Osteoblast (primary cell): ENCODE measurements at places on chromosomes 3 and 15.

DNA sequence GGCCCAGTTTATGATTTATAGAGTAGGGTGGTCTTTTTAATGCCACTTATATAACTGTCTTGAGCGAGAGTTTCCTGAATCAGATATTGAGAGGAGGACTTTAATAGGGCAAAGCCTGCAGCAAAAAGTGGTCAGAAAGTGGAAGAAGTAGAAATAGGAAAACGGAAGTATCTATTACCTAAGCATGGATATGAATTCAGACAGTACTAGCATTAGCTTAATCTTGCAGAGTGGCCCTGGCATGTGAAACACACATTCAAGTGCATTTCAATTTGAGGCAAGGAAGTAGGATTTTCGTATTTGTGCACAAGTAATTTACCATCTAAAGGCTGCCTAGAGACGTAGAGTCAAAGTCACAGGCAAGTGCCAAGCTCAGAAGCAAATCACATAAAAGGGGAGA lies 622.3 kb downstream of the DIPK2A start:
- no peak overlapping the region for H3K4me3 ChIP-seq
- no peaks in the 10 kb centered on the region for H3K4me1 ChIP-seq
- no peaks in the 10 kb centered on the region for H3K27me3 ChIP-seq
- no peak overlapping the region for H3K27ac ChIP-seq
- DNase-seq = no peak

- H3K4me3 ChIP-seq = no peak overlapping the region
- H3K4me1 ChIP-seq = peaks cover 7% of the 10 kb centered on the region
- H3K36me3 ChIP-seq = peaks cover 4% of the 10 kb centered on the region
- H3K27me3 ChIP-seq = no peaks in the 10 kb centered on the region
These were observed 8.6 kb upstream of the EBLN2 start for GRCh38 chr3:73052857-73053256.

DNA sequence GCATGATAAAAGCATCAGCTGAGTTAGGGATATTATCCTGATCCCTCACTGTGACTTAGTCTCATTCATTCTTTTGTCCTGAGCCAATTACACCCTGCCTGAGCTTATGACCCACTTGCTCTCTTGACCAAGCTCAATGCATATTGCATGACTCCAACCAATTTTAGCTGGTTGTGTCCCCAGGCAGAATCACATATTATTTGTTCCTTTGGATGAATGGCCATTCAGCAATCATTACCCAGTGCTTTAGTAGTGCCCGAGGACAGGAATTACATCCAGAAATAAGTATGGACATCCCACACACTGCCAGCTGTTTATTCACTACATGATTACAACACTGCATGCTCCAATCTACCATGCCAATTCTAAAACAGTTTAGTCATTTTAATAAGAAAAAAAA lies 322.5 kb downstream of the ZBBX start:
- H3K27ac ChIP-seq = no peak overlapping the region
- DNase-seq = no peak
- H3K4me1 ChIP-seq = no peaks in the 10 kb centered on the region
- H3K4me3 ChIP-seq = no peak overlapping the region
- H3K36me3 ChIP-seq = no peaks in the 10 kb centered on the region
- H3K27me3 ChIP-seq = no peaks in the 10 kb centered on the region

DNA sequence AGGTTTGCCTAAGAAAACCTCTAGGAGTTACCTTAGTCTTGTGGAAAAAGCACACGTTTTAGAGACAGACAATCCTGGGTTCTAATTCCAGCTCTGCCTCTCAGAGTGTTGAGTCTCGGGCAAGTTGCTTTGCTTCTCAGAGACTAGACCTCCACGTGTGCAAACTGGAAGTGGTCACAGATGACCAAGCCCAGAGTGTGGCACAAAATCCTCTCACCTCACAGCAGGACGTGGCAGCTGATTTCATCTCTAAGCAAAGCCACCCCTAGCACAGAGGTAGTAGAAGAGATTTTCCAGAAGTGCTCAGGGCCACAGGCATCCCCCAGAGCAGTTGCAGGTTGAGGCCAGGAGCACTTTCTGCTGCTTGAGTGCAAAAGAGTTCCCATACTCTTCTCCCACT lies 79.2 kb downstream of the CD47 start:
- no peak for DNase-seq
- H3K27ac ChIP-seq = no peak overlapping the region
- peaks cover 18% of the 10 kb centered on the region for H3K4me1 ChIP-seq
- no peaks in the 10 kb centered on the region for H3K36me3 ChIP-seq
- H3K4me3 ChIP-seq = no peak overlapping the region
- peaks cover 14% of the 10 kb centered on the region for H3K27me3 ChIP-seq

- peak overlapping the region; percentile 98 for H3K27ac ChIP-seq
- H3K36me3 ChIP-seq = no peaks in the 10 kb centered on the region
- peak; percentile 97 for DNase-seq
- H3K27me3 ChIP-seq = no peaks in the 10 kb centered on the region
These were observed 554 bp upstream of the GSK3B start for GRCh38 chr3:120094776-120095225.

DNA sequence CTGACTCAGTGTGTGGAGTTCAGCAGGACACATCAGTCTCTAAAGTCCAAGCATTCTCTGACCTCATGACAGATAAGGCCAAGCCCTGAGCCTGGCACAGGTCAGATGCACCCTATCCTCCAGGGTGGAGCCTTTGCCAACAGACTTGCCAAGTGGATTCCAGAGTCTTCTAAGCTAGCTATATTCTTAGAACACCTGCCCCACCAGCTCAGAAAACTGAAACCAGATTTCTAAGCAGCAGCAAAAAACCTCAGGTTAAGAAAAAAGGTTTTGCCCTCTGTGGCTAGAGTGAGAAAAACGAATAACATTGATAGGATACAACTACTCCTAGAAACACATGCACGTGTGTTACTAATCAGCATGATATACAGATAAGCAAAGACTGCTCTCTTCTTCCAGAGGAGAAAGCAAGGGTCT lies 11.6 kb downstream of the RMDN3 start:
- H3K4me3 ChIP-seq = no peak overlapping the region
- peaks cover 24% of the 10 kb centered on the region for H3K4me1 ChIP-seq
- no peaks in the 10 kb centered on the region for H3K27me3 ChIP-seq
- H3K27ac ChIP-seq = peak overlapping the region; percentile 73
- peak; percentile 30 for DNase-seq

DNA sequence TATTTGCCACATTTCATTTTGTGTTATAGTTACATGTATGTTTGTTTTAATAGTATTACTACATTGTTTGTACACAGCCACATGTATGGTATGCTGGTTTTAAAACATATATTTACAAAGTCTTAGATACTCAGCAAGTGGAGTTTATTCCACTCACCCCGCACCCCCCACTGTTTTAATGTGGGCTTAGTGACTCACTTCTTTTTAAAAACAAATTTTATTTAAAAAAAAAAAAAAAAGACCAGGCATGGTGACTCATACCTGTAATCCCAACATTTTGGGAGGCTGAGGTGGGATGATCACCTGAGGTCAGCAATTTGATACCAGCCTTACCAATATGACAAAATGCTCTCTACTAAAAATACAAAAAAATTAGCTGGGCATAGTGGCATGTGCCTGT lies 26.9 kb upstream of the TJP1 start:
- H3K4me3 ChIP-seq = no peak overlapping the region
- H3K4me1 ChIP-seq = peaks cover 6% of the 10 kb centered on the region
- DNase-seq = peak; percentile 55
- no peak overlapping the region for H3K27ac ChIP-seq

- H3K27ac ChIP-seq = no peak overlapping the region
- no peak for DNase-seq
- H3K4me1 ChIP-seq = no peaks in the 10 kb centered on the region
- no peaks in the 10 kb centered on the region for H3K36me3 ChIP-seq
- H3K4me3 ChIP-seq = no peak overlapping the region
These were observed 33.3 kb downstream of the SLITRK3 start for GRCh38 chr3:165162883-165163282.

- no peak overlapping the region for H3K4me3 ChIP-seq
- H3K27ac ChIP-seq = no peak overlapping the region
- H3K4me1 ChIP-seq = peaks cover 18% of the 10 kb centered on the region
- DNase-seq = no peak
These were observed 10.6 kb upstream of the CD96 start for GRCh38 chr3:111531446-111531845.

- no peak overlapping the region for H3K4me3 ChIP-seq
- H3K36me3 ChIP-seq = no peaks in the 10 kb centered on the region
- no peaks in the 10 kb centered on the region for H3K27me3 ChIP-seq
- H3K27ac ChIP-seq = no peak overlapping the region
- DNase-seq = peak; percentile 34
These were observed 91.0 kb upstream of the CBLB start for GRCh38 chr3:105959851-105960250.

- no peaks in the 10 kb centered on the region for H3K4me1 ChIP-seq
- H3K36me3 ChIP-seq = no peaks in the 10 kb centered on the region
- H3K4me3 ChIP-seq = no peak overlapping the region
- DNase-seq = no peak
- H3K27me3 ChIP-seq = no peaks in the 10 kb centered on the region
These were observed 234.2 kb upstream of the MCTP2 start for GRCh38 chr15:93997071-93997658.

GRCh38 chr3:128503164-128503651 lies 10.2 kb upstream of the GATA2 start:
- peaks cover 23% of the 10 kb centered on the region for H3K27me3 ChIP-seq
- no peak for DNase-seq
- no peaks in the 10 kb centered on the region for H3K36me3 ChIP-seq

DNA sequence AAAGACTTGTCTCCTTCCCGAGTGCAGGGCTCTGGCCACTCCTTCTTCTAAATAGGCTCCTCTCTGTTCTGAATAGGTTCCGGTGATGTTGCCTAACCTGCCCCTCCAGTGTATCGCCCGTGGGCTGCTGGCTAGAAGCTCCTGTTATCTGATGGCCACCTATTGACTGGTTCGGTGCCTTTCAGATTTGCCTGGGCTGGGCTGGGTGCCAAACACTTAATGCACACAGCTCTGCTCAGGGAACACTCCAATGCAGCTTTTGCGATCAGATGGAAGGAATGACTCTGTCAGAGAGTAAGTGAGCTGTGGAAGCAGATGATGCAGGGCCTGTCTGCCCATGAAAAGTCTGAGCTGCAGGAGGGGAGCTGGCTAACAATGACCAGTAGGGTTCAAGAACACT lies 112.9 kb downstream of the CORO2B start:
- H3K4me3 ChIP-seq = no peak overlapping the region
- H3K4me1 ChIP-seq = peaks cover 5% of the 10 kb centered on the region
- H3K27ac ChIP-seq = no peak overlapping the region
